NCI-H774 (cell line): ENCODE measurements at places on chromosomes 6 and 20.

DNA sequence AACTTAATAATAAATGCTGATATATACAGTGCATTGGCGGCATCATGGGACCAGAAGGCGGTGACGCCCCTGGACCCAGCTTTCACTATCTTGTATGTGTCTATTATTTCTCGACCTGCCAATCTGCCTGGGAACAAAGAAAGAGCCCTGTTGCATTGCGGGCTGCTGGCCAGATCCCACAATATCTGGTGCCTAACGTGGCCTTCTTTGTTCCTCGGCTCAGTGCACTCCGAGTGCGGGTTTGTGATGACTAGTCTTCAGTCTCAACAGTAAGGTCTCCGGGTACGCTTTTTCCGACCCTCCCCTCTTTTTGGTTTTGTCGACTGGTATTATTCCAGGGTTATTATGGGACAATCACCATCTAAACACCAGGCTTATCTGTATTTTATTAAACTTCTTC, 291.5 kb downstream of the TBC1D32 start:
- DNase-seq, result no peak

DNA sequence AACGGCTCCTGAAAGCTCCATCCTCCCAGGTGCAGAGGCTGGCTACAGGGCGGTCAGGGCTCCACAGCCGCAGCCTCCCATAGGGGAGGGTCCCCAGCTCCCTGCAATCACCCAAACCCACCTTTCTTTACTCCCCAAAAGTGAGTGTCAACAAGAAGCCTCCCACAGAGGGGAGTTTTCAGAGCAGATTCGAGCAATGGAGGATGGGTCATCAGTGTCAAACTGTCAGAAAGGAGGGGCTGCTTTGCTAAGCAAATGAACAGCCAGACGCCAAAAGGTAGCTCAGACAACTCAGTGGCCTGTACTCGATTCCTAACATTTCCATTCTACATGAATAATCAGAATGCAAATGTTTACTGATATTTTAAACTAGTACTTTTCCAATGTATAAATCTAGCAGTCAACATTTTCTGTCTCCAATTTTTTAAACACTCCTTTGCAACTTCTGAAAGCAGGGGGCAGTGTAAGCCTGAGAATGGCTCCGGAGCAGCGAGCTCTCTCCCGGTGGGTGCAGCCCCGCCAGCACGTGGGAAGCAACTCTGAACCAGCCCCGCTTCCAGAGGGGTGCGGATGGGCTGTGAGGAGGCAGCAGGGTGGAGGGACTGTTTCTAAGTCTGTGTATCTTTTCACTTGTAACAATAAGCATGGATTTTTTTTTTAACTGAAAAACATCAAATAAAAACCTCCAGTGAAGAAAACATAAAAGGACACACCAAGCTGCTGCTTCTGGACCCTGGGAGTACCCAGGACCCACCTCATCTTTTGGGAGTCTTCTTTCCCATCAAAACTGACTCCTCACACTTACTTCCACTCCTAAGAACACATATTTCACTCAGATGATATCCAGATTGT, 54.9 kb downstream of the TAF4 start:
- no peak for DNase-seq

GRCh38 chr6:138833816-138834539, 38.1 kb downstream of the ECT2L start:
- peak; percentile 27 for DNase-seq

DNA sequence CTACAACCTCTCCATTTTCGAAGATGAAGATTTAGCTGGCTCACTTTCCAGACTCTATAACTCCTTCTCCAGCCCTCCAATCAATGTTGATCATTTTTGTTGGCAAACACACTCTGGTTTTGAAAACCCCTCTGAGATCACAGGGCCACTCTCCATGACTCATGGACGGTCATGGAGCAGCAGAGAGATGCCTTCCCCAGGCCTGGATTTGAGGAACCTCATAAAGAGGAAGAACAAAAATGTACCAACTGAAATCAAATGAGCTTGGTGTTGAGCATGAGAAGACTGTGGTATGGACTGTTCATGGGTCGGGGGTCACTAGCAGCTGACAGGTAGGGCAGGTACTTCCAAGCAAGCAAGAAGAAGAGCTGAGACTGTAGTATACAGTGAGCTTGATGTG, 112.8 kb upstream of the INSM1 start:
- DNase-seq, result no peak

DNA sequence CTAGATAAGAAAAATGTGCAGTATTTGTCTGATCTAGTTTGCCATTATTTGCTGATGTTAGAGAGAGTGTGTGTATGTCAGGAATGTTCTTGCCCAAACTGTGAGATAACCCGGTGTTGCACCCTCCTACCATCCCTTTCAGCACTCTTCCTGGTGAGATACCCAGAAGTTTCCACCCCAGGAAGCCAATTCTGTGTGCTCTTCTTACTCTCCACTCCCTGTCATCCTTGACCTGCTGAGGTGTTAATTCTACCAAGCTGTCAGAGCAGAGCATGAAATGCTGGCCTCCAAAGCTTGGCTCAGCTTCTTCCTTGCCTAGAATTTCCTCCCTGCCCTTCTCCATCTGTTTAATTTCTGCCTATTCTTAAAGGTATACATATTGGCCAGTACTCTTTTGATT, 237.3 kb upstream of the CNR1 start:
- no peak for DNase-seq

- DNase-seq, result no peak
Observed at GRCh38 chr20:48107560-48107959, 322.3 kb upstream of the SULF2 start.

DNA sequence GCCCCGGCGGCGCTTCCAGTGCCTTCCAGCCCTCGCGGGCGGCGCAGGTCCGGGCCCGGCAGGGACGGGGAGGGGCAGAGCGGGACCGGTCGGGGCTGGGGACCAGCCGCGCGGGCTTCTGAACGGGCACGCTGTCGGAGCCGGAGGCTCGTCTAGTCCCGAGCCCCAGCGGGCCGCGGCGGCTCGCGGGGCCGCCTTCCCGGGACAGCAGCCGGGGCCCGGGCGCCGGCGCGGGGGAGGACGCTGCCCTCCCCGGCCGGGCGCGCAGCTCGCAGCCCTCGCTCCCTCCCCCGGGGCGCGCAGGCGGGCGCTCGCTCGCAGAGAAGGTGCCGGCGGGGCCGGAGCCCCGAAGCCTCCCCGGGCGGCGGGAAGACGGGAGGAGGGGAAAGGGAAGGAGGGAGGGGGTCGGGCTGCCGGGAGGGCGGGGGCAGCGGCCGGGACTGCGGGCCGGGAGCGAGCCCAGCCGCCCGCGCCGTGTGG, 696 bp upstream of the SIRPA start:
- no peak for DNase-seq

- no peak for DNase-seq
Observed at GRCh38 chr6:126100386-126100785, 114.0 kb downstream of the TRMT11 start.

- no peak for DNase-seq
Observed at GRCh38 chr6:135722190-135722589, 129.3 kb upstream of the PDE7B start.

DNA sequence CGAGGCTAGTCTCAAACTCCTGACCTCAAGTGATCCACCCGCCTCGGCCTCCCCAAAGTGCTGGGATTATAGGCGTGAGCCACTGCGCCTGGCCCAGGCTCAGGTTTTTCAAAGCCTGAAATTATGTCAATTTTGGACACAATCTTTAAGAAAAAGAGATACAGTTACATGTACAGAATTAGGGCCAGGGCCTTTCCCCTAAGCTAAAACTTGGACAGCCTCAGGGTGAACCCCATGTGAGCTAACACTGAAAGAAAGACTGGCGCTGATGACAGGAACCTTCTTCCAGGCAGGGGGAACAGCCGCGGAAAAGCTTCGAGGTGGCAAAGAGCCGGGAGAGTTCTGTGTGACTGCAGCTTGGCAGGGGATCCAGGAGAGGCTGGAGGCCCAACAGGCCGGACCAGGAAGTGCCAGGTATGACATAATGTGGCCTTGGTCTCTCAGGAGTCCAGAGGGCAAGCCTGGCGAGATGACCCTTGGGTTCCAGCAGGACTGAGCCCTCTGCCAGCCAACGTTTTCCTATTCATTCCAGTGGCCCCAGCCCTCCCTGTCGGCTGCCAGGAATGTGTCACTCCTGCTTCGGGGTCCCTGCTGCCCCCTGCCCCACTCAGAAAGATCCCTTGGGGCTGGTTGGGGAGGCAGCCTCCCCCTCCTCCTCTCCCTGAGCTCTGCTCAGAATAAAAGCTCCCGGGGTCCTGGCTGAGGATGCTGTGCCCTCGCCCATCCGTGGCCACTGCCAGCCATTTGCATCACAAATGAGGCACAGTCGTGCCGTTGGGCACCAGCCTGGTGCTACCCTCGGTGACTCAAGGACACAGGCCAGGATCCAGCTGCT, 37.3 kb downstream of the RBM38 start:
- DNase-seq, result no peak
